NCI-H187 treated with DMSO at 0.1 percent for 48 hours (cell line): ENCODE measurements at places on chromosomes 11 and 22.

GRCh38 chr11:3849297-3849874, 6.1 kb upstream of the STIM1 start:
- no peak for DNase-seq

DNA sequence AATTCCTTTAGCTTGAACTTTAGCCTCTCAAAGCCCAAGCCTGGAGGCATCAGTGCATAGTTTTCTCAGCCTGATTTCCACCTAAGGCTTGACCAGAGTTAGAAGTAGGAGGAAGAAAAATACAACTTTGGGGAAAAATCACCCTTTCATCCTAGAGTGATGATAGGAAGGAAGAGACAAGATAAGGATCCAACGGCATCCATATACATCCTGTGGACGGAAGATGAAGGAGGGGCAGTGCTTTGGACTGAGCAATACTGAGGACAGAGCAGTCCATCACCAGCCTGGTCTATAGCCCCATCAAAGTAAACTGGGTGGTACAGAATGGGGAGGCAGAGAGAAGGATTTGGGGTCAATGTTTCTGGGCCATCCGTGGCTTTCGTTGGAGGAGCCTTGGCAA, 247.9 kb downstream of the FAM76B start:
- DNase-seq = no peak

GRCh38 chr11:21817696-21818095, 375.2 kb upstream of the ANO5 start:
- DNase-seq = no peak

DNA sequence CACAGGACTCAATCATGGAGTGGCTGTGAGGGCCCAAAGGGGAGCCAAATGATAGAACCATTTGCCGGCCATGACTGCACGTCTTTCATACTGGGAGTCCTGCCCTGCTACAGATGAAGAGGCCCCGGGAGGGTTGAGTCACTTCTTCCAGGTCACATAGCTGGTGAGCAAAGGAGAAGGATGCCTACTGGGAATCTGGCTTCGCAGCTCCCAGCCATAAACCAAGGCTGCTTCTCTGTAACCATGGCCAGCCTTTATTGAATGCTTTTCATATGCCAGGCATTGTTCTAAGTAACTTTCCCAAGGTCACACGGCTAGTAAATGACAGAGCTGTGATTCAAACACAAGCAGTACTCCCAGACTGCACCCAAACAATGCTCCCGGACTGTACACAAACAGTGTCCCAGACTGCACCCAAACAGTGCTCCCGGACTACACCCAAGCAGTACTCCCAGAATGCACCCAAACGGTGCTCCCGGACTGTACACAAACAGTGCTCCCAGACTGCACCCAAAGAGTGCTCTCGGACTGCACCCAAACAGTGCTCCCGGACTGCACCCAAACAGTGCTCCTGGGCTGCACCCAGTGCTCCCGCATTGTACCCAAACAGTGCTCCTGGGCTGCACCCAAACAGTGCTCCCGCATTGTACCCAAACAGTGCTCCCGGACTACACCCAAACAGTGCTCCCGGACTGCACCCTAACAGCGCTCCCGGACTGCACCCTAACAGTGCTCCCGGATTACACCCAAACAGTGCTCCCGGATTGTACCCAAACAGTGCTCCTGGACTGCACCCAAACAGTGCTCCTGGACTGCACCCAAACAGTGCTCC, 89.8 kb downstream of the FBXO7 start:
- no peak for DNase-seq

DNA sequence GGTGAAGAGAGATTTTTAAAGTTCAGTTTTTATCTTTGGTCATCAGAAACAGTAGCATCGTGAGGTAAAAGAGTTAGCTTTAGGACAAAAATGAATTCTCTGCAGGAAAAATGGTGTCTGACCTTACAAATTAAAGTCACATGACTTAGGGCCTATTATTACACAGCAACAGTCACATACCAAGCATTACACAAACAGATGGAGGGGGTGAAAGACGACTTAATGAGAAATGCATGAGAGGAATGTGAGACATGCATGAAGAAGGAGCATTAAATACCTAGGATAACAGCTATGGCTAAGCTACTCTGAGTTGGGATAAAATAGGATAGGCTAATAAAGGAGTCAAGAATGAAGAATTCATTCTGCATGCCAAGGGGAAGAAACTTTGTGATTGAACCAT, 77.5 kb downstream of the BLID start:
- no peak for DNase-seq

- no peak for DNase-seq
These were observed 265.7 kb downstream of the OR4C45 start for GRCh38 chr11:50298182-50298988.

DNA sequence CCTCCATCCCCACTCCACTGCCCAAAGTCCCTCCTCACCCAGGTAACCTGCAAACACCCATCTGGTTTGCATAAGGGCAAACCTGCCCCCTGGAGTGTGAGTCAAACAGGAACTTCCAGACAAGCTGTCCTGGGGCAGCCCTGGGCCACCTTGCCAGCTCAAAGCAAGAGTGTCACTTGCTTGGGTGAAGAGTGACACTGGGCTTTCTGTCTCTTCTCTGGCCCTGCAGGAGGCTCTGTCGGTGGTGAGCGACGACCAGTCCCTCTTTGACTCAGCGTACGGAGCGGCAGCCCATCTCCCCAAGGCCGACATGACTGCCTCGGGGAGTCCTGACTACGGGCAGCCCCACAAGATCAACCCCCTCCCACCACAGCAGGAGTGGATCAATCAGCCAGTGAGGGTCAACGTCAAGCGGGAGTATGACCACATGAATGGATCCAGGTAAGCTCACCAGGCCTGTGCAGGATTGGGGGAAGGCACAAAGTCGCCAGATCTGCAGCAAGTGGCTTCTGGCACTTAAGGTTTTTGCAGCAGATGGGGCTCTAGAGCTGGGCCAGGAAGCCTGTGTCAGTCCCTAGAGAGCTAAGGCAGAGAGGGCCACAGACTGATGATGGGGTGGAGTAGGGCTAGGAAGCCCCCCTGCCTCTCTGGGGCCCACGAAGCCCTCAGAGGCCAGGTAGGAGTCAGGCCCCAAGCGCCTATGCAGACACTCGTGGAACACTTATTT, 64.2 kb downstream of the FLI1 start:
- no peak for DNase-seq

GRCh38 chr11:115521825-115522224, 17.6 kb upstream of the CADM1 start:
- no peak for DNase-seq

- DNase-seq = no peak
These were observed 156.2 kb downstream of the CRYBB2 start for GRCh38 chr22:25375683-25376082.

GRCh38 chr22:49157529-49158339, 669.9 kb downstream of the BRD1 start:
- DNase-seq = no peak
